ENCODE measurements at places on chromosomes 3 and 15.

DNA sequence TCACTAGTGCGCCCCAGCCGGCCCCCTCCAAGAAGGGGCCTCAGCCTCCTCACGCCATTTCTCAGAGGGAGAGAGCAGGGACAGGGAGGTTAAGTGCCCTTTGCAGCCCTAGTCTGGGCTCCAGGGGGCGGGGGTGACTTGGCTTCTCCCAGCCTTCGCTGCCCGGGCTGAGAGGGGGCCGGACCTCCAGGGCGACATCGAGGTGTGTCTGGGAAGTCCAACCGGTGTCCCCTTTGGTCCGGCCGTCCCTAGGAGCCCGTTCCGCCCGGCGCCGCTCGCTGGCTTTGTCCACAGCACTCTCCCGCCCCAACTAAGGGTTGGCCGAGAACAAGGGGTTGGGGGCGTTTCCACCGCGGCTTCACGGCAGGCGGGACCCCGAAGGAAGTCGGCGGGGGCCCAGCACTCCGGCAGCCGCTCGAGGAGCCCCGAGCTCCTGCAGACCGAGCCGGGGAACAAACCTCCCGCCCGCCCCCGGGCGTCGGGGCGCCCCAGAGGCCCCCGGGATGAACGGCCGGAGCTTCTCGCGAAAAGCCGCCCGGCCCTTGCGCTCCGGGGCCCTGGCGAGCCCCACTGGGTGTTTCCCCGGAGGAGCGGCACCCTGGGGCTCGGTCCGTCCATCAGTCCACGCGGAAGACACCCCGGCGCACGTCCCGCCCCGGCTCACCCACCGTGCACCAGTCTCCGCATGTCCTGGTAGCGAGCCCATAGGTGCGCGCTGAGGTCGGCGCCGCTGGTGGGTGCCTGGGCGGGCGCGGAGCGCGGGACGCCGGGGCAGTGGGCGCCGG is 627 bp downstream of the NT5DC2 start:
- no peak for DNase-seq

DNA sequence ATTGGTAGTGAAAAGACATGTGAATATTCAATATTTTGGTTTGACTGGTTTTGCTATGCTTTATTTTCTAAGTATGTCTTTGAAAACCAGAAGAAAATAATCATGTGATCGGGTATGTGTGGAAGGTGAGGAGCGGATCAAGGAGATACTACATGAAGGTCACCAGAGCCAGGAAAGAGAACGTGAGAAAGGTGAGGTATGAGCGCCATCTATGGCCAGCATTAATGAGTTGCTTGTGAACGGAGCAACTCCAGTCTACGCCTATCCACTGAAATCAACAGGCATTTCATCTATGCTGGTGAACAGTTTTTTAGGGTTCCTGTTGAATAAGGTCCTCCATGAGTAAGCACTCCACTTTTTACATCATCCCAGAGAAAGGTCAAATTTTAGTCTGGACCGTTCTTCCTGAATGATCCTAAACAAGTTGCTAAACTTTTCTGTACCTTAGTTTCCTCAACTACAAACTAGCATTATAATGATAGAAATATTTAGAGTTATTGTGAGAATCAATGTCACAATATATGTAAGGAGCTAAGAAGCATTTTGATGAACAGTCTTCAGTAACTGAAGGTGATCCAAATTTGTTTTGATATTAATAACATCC is 1435.2 kb upstream of the CADM2 start:
- DNase-seq: peak; percentile 25

DNA sequence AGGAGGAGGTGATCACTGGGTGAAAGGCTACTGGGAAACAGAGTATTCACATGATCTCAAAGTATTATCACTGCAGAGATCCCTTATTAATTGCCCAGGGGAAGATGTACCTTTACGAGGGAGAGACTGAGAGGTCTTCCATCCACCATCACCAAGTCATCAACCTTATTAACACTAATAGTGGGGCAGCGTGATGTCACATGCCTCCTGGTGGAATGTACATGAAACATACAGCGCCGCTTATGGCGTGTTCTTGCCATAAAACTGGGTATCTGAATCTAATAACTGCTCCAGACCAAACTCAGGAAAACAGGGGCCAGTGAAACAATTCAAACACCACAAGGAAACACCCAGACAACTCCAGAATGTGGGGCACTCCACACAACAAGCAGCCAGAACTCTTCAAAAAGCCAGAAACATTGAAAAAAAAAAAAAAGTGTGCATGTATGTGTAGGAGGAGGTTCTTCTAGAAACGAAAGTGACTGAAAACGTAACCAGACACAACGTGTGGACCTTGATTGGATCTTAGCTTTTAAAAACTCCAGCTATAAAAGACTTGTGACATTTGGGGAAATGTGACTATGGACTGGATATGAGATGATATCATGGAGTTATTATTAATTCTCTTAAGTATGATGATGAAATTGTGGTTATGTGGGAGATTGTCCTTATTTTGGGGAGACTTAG is 4.6 kb downstream of the STIMATE start:
- DNase-seq: no peak

DNA sequence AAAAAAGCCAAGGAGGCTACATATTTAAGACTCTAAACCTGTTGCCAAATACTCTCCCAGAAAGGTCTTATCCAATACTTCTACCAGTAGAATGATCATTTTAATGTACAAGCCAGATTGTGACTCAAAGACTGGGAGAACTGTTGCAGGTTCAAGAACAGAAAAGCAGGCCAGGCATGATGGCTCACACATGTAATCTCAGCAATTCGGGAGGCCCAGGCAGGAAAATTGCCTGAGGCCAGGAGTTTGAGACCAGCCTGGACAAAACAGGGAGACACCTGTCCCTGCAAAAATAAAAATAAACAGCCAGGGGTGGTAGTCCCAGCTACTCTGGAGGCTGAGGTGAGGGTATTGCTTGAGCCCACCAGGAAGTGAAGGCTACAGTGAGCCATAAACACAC is 17.8 kb upstream of the THUMPD3 start:
- no peak for DNase-seq

DNA sequence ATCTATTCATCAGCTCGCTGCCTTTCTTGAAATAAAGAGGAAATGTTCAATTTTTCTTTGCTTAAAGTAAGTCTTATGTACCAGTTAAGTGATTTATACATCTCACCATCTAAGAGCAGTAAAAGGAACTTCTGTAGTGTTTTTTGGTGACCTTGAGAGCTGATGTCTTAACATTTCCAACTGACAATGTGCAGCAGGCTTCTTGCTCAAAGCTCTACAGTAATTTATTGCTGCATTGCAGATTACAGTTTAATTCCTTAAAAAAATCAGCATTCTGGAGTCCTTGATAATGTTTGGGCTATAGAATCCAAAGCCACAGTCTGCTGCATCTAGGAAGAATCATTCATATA is 61.6 kb downstream of the DIPK2A start:
- no peak for DNase-seq

DNA sequence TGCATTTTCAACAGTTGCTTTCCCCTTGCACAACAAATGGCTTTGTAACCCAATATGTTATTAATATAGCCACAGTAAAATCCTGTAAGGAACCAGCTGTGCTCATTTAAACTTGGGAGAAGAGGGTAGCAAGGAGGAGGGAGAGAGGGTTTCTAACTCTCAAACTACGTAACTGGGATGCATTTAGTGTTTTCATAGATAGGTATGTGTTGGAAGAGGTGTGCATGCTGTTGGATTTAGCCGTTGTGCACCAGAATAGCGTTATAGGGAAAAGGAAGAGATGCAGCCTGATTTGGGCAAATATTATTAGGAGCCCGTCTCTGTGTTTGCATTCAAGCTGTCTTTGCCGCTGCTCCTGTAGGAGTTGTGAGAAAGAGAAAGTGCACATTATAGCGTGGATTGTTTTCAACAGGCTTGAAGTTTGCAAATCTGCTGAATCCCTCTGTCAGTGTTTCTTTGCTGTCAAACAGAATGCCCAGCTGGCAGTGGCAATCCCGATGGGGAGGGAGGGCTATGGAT is 39.4 kb downstream of the ARPP21 start:
- DNase-seq: no peak

GRCh38 chr3:29635888-29636287 is 355.0 kb downstream of the RBMS3 start:
- DNase-seq: no peak

- DNase-seq: no peak
Observed at GRCh38 chr15:73832657-73833056, 40.7 kb upstream of the TBC1D21 start.

- DNase-seq: no peak
Observed at GRCh38 chr3:65497846-65498245, 540.9 kb downstream of the MAGI1 start.

- DNase-seq: peak; percentile 30
Observed at GRCh38 chr3:112519424-112520001, 20.2 kb upstream of the BTLA start.

DNA sequence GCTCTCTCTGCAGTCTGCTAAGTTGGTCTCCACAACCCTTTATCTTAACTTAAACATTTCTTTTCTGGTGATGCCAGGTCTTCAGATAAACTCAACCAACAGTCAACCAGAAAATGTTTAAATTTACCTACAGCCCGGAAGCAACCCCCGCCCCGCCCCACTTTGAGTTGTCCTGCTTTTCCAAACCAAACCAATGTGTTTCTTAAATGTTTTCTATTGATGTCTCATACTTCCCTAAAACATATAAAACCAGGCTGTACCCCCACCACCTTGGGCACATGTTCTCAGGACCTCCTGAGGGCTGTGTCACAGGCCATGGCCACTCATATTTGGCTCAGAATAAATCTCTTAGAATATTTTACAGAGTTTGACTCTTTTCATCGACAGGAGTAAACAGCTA is 13.2 kb upstream of the GPR160 start:
- DNase-seq: no peak

GRCh38 chr3:150867434-150867833 is 37.8 kb downstream of the MINDY4B start:
- DNase-seq: no peak

- no peak for DNase-seq
Observed at GRCh38 chr3:62727536-62727935, 147.7 kb downstream of the CADPS start.

DNA sequence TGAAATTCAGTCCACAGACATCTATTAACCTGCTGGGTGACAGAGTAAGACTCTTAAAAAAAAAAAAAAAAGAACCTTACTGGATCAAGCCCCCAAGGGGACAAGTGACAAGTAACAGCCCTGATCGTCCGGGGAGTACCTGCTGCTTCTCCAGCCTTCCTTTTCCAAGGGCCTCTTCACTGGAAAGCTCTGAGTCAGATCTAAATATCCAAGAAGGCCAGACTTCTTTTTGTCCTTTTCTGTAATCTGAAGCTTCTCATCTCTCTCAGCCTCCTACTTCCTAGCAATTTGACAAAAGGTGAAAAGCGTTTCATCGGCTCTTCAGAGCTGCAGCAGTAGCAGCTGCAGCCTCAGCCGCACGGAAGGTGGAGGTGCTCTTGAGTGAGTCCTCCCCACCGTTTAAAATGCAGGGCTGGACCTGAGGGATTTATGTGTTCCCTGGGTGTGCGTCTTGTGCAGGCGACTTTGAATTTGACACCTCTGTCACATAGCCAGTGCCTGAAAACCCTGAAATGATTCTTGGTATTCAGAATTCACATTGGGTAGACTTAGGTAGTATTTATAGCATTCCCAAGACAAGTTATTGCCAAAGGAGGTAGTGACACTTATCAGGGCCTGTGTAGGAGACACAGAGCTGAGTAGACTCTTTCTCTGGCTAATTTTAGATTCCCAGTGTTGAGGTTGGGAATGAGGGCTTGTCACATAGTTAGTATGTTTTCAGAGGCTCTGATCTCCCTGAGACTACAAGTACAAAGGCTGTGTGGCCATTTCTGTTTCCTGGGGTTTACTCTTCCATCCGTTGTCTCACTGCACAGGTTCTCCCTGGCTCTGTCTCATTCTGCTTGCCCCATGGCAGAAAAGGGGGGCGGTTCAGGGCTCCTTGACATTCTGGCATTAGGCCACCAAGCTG is 291.2 kb upstream of the C2CD4B start:
- no peak for DNase-seq

GRCh38 chr3:31462050-31462569 is 70.6 kb upstream of the STT3B start:
- DNase-seq: no peak

GRCh38 chr3:73449774-73450173 is 175.0 kb downstream of the PDZRN3 start:
- no peak for DNase-seq

- no peak for DNase-seq
Observed at GRCh38 chr15:73987681-73988444, 4.2 kb downstream of the STOML1 start.

DNA sequence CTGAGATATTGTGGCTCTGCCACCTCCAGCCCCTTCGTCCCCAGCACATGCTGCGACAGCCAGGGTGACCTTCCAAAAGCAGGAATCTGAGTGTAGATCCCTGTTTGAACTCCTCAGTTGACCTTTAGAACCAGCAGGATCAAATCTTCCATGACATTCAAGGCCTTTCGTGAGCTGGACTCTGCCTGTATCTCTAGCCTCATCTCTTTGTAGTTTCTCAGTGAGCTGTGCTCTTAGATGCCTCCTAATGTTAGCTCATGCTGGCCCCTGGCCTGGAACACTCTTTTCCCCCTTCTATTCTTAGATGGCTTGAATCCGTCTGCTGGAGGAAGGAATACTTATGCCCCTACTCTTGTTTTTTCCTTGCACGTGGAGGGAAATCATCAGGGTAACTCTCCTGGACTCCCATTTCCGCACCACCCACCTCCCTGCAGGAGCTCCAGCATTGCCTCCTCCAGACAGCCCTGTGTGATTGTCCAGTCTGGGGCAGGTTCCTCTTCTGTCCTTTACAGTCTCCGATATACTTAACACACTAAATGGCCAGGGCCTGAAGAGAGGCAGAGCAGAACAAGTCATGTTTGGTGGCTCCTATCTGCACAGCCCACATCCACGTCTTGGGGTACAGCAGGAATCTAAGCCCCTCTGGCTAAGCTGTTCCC is 26.7 kb upstream of the CHRNB4 start:
- DNase-seq: no peak

DNA sequence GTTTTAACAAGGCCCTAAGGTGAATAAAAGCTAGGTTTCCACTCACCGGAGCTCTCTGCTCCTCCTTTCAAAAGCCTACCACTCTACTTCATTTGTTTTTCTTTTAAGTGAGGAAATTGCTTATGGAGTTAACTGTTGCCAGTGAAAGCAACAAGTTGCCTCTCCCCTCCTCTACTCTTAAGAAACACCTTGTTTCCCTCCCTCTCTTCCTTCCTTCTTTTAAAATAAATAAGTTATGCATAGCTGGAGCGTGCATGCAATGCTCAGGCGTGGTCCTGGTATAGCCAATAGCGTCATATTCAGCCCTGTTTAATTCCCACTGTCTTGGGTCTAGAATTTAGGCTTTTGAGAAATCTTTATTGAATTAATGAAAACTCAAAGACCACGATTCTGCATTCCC is 101.1 kb upstream of the IGF1R start:
- no peak for DNase-seq

DNA sequence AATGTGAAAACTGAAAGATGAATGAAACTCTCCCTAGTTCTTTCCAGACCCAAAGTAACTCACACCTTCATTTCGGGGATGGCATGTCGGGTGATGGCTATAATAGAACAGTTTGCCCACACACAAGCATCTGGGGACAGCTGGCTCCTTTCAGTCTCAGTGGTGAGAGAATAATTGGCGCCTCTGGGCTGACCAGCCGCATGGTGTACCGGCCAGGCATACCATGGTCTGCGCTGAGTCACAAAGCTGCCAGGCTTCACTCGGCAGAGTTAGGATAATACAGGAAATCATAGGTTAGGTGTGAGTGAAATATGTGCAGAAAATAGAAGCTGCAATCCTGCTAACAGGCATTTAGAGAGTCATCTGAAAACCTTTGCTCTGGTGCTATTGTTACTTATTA is 80.4 kb upstream of the IGF1R start:
- no peak for DNase-seq

Measured in NCI-H526 treated with DMSO at 0.1 percent for 48 hours (cell line).